H1 (cell line): ENCODE measurements at places on chromosomes 3 and 15.

DNA sequence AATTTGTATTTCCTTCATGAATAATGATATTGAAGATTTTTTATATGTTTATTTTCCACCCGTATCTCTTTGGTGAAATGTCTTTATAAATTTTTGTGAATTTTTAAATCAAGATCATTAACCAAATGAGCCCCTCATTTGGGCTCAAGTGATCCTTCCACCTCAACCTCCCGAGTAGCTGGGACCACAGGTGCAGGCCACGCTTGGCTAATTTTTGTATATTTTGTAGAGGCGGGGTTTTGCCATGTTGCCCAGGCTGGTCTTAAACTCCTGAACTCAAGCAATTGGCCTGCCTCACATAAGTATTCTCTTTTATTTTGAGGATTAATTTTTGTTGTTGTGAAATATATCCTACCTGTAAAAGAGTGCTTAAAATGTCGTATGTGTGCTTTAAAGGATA lies 4.9 kb downstream of the BBS4 start:
- no peaks in the 10 kb centered on the region for H3K36me3 ChIP-seq
- no peak overlapping the region for H3K27ac ChIP-seq
- H3K4me1 ChIP-seq: no peaks in the 10 kb centered on the region
- DNase-seq: no peak
- H3K27me3 ChIP-seq: no peaks in the 10 kb centered on the region

GRCh38 chr3:113409676-113410075 lies 31.6 kb downstream of the CFAP44 start:
- no peaks in the 10 kb centered on the region for H3K4me1 ChIP-seq
- DNase-seq: no peak
- H3K4me3 ChIP-seq: no peak overlapping the region
- no peaks in the 10 kb centered on the region for H3K27me3 ChIP-seq
- no peak overlapping the region for H3K27ac ChIP-seq
- H3K36me3 ChIP-seq: no peaks in the 10 kb centered on the region

GRCh38 chr3:171971919-171972514 lies 67.4 kb upstream of the FNDC3B start:
- no peaks in the 10 kb centered on the region for H3K36me3 ChIP-seq
- H3K27me3 ChIP-seq: no peaks in the 10 kb centered on the region
- no peaks in the 10 kb centered on the region for H3K4me1 ChIP-seq

GRCh38 chr15:47846128-47846868 lies 129.0 kb downstream of the SEMA6D start:
- H3K36me3 ChIP-seq: no peaks in the 10 kb centered on the region
- H3K4me1 ChIP-seq: no peaks in the 10 kb centered on the region
- no peak overlapping the region for H3K27ac ChIP-seq
- DNase-seq: no peak
- no peaks in the 10 kb centered on the region for H3K27me3 ChIP-seq

DNA sequence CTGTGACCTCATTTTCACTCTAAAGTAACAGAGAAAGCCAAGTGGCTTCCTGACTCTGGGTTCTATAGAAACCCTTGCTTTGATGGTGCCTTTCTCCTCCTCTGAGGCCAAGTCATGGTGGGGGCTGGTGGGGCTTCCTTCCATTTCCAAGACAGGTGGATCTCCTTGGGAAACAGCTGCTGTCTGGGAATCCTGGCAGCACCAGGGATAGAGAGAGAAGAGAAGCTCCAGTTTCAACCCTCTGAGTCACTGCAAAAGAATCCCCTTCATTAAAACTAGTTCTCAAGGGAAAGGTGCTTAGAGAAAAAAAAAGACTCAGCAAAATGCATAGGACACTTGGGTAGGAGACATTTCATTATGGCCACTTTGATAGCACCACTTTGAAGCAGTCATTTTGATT lies 614.4 kb downstream of the FHIT start:
- no peak overlapping the region for H3K4me3 ChIP-seq
- no peak overlapping the region for H3K27ac ChIP-seq
- H3K36me3 ChIP-seq: no peaks in the 10 kb centered on the region
- no peaks in the 10 kb centered on the region for H3K4me1 ChIP-seq
- DNase-seq: no peak
- no peaks in the 10 kb centered on the region for H3K27me3 ChIP-seq

- no peaks in the 10 kb centered on the region for H3K4me1 ChIP-seq
- peak overlapping the region; percentile 72 for H3K27ac ChIP-seq
- H3K36me3 ChIP-seq: no peaks in the 10 kb centered on the region
- H3K27me3 ChIP-seq: no peaks in the 10 kb centered on the region
- H3K4me3 ChIP-seq: peak overlapping the region; percentile 84
Measured at GRCh38 chr3:43620831-43621655, 768 bp downstream of the ANO10 start.

DNA sequence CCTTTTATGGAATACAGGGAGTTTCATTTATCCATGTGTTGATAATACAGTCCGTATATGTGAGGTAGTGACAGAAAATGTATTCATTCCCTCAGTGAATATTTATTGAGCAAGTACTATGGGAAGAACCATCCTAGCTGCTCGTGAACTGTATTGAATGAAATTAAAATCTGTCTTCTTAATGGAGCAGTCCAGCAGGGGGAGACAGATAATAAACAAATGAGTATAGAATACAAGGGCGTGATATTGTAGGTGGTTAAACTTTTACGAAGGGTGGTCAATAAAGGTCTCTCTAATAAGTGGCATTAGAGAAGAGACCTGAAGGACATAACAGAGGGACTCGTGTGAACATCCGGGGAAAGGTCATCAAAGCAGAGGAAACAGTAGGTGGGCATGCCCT lies 62.7 kb upstream of the OSTN start:
- H3K4me1 ChIP-seq: no peaks in the 10 kb centered on the region
- peak; percentile 1 for DNase-seq
- H3K27ac ChIP-seq: no peak overlapping the region
- no peak overlapping the region for H3K4me3 ChIP-seq

- H3K27ac ChIP-seq: no peak overlapping the region
- H3K4me3 ChIP-seq: no peak overlapping the region
- H3K27me3 ChIP-seq: no peaks in the 10 kb centered on the region
- no peak for DNase-seq
- H3K4me1 ChIP-seq: no peaks in the 10 kb centered on the region
Measured at GRCh38 chr3:124126436-124127023, 134.6 kb upstream of the ROPN1 start.

GRCh38 chr3:127406309-127407025 lies 118.6 kb upstream of the PRR20G start:
- H3K36me3 ChIP-seq: no peaks in the 10 kb centered on the region
- H3K4me1 ChIP-seq: no peaks in the 10 kb centered on the region
- no peaks in the 10 kb centered on the region for H3K27me3 ChIP-seq
- no peak for DNase-seq
- H3K4me3 ChIP-seq: no peak overlapping the region

- H3K36me3 ChIP-seq: no peaks in the 10 kb centered on the region
- DNase-seq: peak; percentile 33
- no peaks in the 10 kb centered on the region; the same call in none of the 2 replicates for H3K4me1 ChIP-seq
- peaks cover 57% of the 10 kb centered on the region for H3K27me3 ChIP-seq
Measured at GRCh38 chr3:134650431-134651346, at the start of gene KY. KY (minus strand) TSS chr3:134651022; CDS start chr3:134650960, 62 bp downstream.

DNA sequence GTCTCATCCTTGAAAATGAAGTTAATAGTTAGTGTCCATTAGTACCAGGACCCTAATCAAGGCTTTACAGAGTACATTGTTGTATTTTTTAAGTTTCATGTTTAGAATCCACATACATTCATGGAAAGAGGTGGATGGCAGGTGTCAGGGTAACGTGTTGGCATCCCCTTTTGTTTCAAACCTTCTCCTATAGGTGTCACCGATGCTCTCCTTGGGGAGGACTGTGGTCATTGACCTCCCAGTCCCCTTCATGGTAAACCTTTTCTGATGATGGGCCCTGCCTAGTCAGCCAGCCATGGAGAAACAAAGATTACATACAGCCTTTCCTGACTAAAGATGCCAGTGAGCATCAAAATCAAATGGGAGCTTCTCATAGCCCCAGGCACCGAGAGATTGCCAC lies 574.8 kb downstream of the AGBL1 start:
- no peak overlapping the region for H3K4me3 ChIP-seq
- no peak overlapping the region for H3K27ac ChIP-seq
- no peak for DNase-seq

DNA sequence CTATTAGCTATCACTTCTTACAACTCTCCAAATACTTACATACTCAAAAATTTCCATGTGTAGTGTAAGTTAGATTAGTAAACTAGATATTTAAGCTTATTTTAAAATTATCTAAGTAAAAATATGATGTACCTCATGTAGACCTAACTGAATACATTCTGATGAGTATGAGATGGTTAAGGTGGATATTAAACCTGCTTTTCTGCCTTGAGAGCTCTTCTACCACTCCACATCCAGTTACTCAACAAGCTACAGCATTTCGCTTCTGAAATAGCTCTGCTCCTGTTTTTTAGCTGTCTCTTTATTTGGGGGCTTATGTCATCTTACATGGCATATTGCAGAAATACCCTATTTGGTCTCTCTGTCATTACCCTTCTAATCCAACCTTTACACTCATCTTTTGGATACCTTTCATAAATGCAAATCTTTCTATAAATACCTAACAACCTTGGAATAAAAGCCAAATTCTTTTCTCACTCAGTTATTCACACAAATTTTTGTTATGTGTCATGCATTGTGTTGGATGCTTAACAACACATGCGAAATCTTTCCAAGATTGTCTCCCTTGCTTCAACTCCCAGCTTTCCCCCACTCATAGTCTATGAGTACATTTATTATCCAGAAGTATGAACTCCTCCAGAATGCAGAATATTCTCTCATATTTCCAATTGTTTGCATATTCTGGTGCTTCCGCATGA lies 92.0 kb downstream of the ALCAM start:
- H3K27me3 ChIP-seq: no peaks in the 10 kb centered on the region
- no peaks in the 10 kb centered on the region for H3K36me3 ChIP-seq
- no peak overlapping the region for H3K4me3 ChIP-seq

GRCh38 chr3:128491941-128492670 lies 895 bp downstream of the GATA2 start:
- peaks cover 100% of the 10 kb centered on the region for H3K27me3 ChIP-seq
- peaks cover 71% of the 10 kb centered on the region for H3K4me1 ChIP-seq
- no peak for DNase-seq
- H3K36me3 ChIP-seq: no peaks in the 10 kb centered on the region

DNA sequence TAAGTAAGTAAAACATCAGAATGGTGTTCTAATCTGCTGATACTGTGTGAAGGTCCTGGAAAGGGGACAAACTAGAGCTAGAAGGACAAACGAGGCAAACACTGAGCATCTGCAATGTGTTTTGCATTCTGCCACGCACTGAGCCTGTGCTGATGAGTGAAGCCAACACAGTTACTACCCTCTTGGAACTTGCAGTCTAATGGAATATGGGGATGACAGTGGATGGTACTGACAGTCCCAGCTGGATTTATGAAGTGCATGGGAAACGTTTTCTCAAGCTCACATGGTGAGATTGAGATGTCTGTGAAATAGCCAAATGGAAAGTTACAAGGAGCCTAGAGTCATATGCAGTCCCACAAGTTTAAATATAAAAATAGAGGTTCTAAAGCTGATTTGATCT lies 86.6 kb downstream of the FOXB1 start:
- DNase-seq: no peak
- no peak overlapping the region for H3K27ac ChIP-seq
- H3K4me1 ChIP-seq: peaks cover 6% of the 10 kb centered on the region
- H3K4me3 ChIP-seq: no peak overlapping the region
- H3K36me3 ChIP-seq: no peaks in the 10 kb centered on the region

- no peaks in the 10 kb centered on the region for H3K36me3 ChIP-seq
- H3K4me1 ChIP-seq: no peaks in the 10 kb centered on the region
Measured at GRCh38 chr3:29481969-29482767, 201.3 kb downstream of the RBMS3 start.

DNA sequence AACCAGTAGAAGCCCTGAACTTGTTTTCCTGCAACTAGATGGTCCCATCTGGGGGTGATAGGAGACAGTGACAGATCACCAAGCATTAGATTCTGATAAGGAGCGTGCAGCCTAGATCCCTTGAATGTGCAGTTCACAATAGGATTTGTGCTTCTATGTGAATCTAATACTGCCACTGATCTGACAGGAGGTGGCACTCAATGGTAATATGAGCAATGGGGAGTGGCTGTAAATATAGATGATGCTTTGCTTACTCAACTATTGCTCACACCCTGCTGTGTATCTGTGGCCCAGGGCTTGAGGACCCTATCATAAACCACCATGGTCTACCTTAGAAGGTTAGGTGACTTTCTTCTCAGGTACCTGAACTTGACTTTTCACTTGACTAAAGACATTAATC lies 417.1 kb upstream of the ARHGEF26 start:
- DNase-seq: no peak
- peaks cover 8% of the 10 kb centered on the region; the same call in 1 of the 2 replicates for H3K4me1 ChIP-seq
- no peak overlapping the region for H3K27ac ChIP-seq
- H3K27me3 ChIP-seq: no peaks in the 10 kb centered on the region
- no peaks in the 10 kb centered on the region for H3K36me3 ChIP-seq

DNA sequence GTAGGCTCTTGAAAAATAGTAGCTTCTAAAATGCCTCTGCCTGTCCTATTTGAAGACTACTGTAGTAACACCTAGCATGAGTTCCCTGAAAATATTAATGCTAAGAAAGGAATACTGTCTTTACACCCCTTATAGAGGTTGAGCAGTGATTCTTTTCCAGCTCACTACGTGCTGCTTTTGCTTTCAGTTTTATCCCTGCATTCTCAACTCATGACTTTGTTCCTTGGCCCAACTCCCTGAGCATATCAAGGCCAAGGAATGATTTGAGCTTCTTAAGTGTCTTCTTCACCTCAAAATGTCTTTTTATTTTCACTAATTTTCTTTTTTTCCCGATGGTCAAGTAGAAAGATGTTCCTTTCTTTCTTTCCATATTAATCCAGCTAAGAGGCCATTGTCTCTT lies 16.5 kb upstream of the P2RY13 start:
- H3K27ac ChIP-seq: no peak overlapping the region
- H3K4me1 ChIP-seq: peaks cover 10% of the 10 kb centered on the region
- H3K4me3 ChIP-seq: no peak overlapping the region
- H3K27me3 ChIP-seq: no peaks in the 10 kb centered on the region

- no peak for DNase-seq
- no peaks in the 10 kb centered on the region; the same call in none of the 2 replicates for H3K4me1 ChIP-seq
- no peak overlapping the region for H3K27ac ChIP-seq
- H3K4me3 ChIP-seq: no peak overlapping the region
Measured at GRCh38 chr3:197490098-197491058, 65.4 kb downstream of the BDH1 start.

DNA sequence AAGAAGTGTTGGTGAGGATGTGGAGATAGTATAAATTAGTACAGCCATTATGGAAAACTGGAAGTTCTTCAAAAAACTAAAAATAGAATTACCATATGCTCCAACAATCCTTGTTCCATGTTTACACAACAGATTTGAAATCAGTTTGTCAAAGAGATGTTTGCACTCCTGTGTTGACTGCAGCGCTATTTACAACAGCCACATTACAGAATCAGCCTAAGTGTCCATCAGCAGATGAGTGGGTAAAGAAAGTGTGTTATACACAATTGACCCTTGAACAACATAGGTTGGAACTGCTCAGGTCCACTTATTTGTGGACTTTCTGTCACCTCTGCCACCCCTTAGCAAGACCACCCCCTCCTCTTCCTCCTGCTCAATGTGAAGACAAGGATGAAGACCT lies 34.7 kb downstream of the LMLN start:
- no peaks in the 10 kb centered on the region for H3K4me1 ChIP-seq
- no peaks in the 10 kb centered on the region for H3K36me3 ChIP-seq
- no peak overlapping the region for H3K4me3 ChIP-seq
- no peaks in the 10 kb centered on the region for H3K27me3 ChIP-seq

GRCh38 chr3:169382309-169382708 lies 281.2 kb downstream of the MECOM start:
- no peak overlapping the region for H3K4me3 ChIP-seq
- no peak overlapping the region for H3K27ac ChIP-seq
- H3K27me3 ChIP-seq: no peaks in the 10 kb centered on the region
- H3K4me1 ChIP-seq: no peaks in the 10 kb centered on the region
